ENCODE measurements at places on chromosomes 4 and X.

GRCh38 chr4:66091786-66092185 lies 421.5 kb upstream of the EPHA5 start:
- DNase-seq, result no peak

DNA sequence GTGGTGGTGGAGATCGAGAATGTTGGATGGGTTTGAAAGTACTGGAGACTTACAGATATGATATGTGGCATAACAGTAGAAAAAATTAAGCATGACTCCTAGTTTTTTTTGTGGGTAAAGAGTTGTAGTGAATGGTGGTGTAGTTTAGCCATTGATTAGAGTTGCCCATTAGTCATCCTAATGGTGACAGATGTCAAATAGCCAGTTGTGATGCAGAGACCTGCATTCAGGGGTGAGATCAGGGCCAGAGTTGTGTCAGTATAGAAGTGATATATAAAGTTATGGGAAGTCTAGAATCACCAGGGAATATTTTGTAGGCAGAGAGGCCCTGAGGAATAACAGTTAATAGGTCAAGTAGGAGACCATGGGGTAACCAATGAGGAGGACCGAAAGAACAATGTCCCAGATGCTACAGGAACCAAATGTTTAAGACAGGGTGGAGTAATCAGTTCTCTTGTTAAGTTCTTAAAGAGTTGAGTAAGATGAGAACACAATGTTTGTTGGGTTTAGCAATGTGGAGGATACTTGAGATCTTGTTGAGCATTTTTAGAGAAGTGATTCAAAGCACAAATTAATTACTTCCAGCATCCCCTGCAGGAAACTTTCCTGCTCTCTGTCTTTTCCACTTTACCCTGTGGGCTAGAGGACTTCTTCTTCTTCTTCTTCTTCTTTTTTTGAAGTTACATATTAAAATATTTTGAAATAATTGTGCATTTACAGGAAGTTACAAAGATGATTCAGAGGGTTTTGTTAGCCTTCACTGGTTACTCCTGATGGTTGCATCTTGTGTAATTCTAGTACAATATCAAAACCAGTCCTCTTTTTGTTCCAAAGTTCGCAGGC lies 13.3 kb downstream of the SGMS2 start:
- no peak for DNase-seq

- no peak for DNase-seq
Measured at GRCh38 chr4:181140037-181140603, 1103.1 kb upstream of the TENM3 start.

DNA sequence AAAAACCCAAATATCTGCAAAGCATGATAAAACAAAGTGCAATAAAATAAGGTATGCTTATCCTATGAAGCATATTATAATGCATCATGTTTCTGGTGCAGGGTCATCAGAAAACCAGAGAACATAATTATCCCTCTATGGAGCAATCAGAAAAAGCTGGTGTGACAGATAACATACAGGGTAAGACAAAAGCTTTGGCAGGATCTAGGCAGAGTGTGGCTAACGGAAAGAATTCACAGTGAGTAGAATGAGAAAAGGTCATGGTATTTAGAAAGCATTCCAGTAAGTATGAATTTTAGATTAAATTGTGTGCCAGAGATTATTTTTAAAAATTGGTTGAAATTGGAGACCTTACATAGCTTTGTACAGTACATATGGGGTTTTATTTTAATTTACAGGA lies 29.0 kb upstream of the UGT2B4 start:
- DNase-seq, result no peak

DNA sequence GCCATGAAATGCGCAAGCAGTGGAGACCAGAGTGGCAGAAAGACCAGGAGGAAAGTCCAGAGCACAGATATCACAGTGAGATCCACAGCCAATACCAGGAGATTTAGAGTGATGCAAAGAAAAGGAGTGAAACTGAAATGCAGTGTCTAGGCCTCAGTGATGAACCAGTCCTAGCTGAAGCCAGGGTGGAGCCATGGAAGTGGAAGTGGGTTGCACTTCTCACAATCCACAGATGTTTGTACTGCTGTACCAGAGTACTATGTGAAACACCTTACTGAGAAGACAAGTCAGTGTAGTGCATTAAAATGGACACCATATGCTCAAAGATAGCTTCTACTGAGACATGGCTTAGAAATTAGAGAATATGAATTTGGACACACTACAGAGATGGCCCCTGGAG lies 403.3 kb downstream of the HNRNPD start:
- DNase-seq, result no peak

DNA sequence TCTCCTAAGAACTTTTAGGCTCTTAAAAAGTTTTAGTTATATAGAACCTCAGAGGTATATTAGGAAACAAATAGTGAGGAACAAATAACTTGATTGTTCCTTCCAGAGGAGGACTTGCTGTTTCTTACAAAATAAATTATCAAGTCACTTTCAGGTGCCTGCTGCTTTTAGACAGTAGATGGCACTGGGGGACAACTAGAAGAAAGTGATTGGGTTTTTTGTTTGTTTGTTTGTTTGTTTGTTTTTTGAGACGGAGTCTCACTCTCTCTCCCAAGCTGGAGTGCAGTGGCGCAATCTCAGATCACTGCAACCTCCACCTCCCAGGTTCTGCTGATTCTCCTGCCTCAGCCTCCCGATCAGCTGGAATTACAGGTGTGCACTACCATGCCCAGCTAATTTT lies 35.4 kb upstream of the CDKL5 start:
- DNase-seq, result no peak

GRCh38 chrX:10157032-10157341 lies 212 bp downstream of the CLCN4 start:
- DNase-seq, result no peak

DNA sequence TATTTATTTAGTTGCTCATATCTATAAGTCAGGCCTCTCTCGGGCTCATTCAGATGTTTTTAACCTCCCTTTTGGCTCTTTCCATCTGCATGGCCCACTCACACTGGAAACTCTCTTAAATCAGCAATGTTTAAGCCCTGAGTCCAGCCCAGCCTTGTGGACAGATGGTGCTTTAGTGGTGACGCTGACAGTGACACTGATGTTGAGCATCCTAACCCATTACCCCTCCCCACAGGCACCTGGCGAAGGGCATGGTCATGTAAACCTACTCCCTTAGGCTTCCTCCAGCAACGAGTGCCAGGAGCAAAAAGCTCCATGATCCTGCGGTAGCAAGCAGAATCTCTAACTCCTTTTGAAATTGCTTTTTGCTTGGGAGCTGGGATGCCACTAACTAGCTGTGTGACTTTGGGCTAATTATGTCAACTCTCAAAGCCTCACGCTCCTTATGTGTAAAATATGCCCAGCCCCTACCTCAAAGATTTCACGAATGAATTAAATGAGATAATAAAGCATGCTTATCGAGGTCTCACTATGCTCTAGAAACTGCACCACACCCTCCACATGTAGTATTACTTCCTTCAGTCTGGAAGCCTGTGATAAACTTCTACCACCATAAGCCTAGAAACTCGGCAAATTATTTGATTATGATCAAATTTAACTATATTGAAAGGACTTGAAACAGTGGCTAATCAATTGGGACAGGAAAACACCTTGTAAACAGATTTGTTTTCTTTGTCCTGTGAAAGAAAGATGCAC lies 569.4 kb downstream of the BCOR start:
- no peak for DNase-seq

DNA sequence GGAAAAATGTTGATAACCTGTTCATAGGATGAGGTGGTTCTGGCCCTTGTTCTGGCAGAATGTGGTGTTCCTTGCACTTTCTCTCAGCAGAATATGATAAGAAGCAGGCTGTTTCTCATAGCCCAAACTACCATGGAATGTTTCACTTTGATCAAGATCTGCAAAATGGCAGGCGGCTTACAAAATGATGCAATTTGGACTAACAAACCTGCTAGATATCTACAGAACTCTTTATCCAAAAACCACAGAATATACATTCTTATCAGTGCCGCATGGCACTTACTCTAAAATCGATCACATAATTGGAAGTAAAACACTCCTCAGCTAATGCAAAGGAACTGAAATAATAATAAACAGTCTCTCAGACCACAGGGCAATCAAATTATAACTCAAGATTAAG lies 55.9 kb upstream of the ABCB7 start:
- DNase-seq, result no peak
